Tibial nerve (tissue), 4 donors: ENCODE measurements at places on chromosomes 3 and 15.

- DNase-seq = no peak
Measured at GRCh38 chr15:96354731-96355567, 24.4 kb downstream of the NR2F2 start.

DNA sequence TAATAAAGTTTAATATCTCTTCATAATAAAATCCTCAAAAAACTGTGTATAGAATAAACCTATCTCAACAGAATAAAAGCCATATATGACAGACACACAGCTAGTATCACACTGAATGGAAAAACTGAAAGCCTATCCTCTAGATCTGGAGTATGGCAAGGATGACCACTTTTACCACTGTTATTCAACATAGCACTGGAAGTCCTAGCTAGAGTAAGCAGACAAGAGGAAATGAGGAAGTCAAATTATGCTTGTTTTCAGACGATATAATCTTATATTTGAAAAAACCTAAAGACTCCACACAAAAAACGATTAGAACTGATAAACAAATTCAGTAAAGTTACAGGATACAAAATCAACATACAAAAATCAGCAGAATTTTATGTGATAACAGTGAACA lies 57.4 kb upstream of the DIPK2A start:
- DNase-seq = no peak

GRCh38 chr15:66477011-66477410 lies 20.6 kb downstream of the SNAPC5 start:
- no peak for DNase-seq

DNA sequence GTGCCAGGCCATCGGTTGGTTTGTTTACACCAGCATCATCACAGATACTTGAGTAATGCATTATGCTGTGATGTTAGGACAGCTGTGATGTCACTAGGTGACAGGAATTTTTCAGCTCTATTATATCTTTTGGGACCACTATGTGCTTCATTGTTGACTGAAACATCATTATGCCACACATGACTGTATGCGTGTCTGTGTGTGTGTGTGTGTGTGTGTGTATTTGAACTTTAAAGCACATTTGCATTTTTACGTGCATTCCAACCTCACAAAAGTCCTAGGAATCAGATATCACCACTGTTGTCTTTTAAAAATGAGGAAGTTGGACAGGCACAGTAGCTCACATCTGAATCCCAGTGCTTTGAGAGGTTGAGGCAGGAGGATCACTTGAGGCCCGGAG lies 223.0 kb downstream of the TBL1XR1 start:
- DNase-seq = no peak

GRCh38 chr3:112365035-112365434 lies 32.1 kb downstream of the CD200 start:
- no peak for DNase-seq

- no peak for DNase-seq
Measured at GRCh38 chr3:31170932-31171670, 276.6 kb upstream of the GADL1 start.

GRCh38 chr3:99498550-99499234 lies 139.7 kb upstream of the COL8A1 start:
- no peak for DNase-seq
